ENCODE measurements at places on chromosomes 1 and 21.
A peak's percentile ranks its signal among the peaks of the same experiment; 100 is the strongest.

DNA sequence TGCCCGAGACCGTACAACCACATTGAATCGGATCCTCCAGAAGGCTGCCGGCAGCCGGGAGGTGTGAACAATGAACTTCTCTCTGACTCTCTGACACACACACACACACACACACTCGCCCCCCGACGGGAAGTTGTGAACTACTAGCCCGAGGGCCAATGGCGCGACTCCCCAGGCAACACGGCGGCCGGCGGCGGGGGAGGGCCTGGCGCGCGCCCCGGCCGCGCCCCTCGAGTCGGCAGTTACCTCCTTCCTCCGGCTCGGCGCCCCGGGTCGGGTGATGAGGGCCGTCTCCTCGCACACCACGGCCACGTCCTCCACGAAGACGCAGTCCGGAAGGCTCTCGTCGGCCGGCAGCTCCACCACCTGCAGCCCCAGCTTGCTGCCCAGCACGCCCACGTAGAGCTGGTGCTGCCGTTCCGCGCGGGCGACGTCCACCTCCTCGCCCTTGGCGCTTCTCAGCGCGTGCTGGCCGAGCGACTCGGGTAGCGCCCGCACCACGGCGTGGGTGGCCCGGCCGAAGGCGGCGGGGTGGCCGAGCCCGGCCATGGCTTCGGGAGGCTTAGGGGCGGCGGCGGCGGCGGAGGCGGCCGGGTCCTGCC, 361 bp downstream of the DDAH1 start:
- peak; percentile 16 for DNase-seq

DNA sequence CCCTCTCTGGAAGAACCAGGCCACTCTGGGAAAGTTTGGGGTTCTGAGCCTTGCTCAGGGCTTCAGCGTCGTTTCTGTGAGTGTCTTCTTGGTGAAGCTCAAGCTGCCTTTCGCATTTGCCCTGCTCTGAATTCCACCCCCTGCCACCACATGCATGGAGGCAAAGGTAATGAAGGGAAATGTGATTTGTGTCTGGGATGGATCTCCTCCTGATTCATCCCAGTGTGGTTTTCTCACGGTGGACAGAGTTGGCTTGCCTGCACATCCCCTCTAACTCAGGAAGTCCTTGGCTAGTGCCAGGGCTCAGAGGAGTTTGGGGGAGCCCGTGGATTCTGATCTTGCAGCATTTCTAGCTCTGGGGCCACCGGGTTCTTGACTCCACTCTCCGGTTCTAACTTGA, 173.6 kb upstream of the RAB4A start:
- no peak for DNase-seq

GRCh38 chr21:45975020-45975666, 6.4 kb upstream of the COL6A1 start:
- no peak for DNase-seq

DNA sequence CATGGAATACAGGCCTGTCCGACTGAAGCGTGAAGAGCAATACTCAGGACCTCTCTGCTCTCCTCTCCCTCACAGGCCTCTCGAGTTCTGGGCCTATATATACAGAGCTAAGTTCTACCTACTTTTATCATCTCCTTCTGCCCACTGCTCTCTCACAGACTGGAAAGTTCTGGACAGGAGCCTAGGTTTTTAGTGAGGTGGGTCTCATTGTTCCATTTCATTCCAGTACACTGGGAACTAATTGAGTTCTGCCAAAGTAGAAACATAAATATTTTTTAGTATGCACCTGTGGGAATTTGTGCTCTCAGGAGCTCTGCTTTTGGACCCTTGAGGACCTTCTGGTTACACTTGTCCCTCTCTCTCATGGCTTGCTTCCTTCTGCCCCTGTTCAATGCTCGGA, at the start of gene TEDDM1:
TSS of gene TEDDM1 (minus strand) at position 101 of the 400 bp plus-strand sequence. CDS start 182 bp downstream, outside the sequence.
- no peak for DNase-seq

GRCh38 chr1:202981939-202982338, 14.9 kb upstream of the CYB5R1 start:
- DNase-seq = no peak

DNA sequence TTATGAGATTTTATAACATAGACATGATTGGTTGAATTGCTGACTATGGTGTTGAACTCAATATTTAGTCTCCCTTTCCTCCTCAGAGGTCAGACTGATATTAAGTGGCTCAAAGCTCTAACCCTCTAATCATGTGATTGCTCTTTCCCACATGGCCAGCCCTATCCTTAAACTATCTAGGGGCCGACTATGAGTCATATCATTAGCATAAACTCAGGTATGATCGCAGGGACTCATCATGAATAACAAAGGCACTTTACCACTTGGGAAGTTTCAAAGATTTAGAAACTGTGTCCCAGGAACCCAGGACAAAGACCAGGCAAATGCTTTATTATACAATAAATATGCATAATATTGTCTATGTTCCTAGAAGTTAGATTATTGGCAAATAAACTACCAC, 894.6 kb upstream of the NEGR1 start:
- DNase-seq = no peak

- DNase-seq = no peak
These were observed 5.5 kb downstream of the KLF18 start for GRCh38 chr1:44135886-44136285.

- DNase-seq = no peak
These were observed 124.9 kb upstream of the IRF2BP2 start for GRCh38 chr1:234734869-234735268.

DNA sequence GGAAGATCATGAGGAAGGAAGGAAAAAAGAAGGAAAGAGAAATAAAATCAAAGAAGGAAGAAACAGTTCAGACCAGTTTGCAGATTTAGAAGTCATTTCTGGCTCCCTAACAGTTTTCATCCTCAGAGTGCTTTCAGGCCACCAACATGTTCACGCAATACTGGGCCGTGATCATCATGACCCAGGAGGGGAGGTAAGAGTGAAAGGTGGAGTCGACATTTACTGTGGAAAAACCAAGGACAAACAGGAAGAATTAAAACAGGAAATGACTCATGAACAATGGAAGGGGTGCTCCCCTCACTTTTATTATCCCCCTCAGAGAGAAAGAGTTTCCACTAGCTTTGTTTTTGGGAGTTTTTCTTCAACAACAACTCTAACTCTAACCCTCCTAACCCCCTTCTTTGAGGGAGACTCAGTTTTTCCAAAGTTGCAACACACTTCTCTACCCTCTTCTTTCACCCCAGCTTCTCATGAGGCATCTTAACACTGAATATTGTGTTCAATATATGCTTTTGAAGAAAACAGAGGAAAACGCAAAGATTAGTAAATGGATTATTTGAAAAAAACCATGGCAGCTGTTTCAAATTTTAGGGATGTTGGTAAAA, 60.4 kb downstream of the VANGL2 start:
- DNase-seq = no peak

DNA sequence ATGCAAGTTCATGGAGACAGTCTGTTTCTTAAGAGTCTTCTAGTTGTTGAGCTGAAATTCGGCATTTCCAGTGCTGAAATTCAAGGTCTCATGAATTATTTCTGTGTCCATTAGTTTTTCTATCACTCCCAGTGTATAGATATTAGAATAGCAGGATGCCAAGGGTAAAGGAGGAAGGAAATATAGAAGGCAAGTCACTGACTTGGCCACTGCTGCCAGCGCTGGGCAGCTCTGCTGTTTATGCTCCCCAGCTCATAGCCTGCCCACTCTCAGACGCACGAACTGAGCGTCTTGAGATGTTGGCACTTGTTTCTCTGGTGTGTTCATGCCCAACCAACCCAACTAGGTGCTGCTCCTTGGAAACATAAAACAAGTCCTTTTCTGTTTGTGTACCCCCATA, 110.1 kb downstream of the SLC45A1 start:
- no peak for DNase-seq

DNA sequence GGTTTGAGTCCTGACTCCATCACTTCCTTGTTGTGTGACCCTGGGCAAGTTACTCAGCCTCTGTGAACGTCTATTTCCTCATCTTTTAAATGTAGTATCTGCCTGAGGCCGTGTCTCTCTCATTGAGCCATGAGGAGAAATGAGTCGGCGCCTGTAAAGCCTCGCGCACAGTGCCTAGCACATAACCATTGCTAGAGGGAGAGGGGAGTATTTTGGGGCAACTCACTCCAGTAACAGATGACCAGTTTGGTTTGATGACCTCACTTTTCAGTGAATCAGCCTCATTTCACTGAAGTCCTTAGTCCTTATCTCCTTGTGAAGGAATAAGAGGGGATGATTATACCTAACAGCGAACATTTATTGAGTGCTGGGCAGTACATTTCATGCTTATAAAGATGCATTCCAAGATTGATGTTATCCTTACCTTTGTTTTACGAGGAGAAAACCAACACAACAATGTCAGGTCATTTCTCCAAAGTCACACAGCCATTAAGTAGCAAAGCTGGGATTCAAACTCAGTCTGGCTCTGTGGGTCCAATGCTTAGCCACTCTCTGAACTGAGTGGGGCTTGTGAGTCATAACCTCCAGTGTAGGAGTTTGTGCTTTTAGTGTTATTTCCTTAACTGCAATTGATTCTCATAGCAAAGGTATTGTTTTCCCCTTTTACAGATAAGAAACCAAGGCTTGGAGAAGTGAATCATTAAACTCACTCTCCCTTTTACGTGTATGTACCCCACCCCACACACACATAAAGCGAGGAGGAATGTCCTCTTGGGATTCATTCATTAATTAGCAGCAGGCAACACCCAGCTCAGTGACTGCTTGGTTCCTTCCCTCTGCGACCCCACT, 25.9 kb downstream of the KCNC4 start:
- DNase-seq = peak; percentile 35

- DNase-seq = no peak
These were observed 520.4 kb downstream of the RWDD3 start for GRCh38 chr1:95754412-95754811.

DNA sequence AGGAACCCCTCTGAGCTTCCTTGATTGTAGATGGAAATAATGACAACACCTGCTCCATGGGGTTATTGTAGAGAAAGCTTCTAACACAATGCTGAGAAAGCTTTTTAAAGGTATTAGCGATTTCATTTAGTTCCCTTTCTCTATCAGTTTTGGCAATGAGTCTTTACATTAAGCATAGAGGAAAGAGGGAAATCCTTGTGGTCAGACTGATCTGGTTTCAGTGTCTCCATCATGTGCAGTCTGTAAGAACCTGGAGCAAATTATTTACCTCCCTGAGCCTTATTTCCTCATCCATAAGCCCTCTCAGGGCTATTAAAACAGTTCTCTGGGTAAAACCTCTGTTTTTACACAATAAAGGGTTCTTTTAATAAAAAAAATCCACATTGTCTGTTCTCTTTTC, 87.5 kb downstream of the FGGY start:
- DNase-seq = no peak

DNA sequence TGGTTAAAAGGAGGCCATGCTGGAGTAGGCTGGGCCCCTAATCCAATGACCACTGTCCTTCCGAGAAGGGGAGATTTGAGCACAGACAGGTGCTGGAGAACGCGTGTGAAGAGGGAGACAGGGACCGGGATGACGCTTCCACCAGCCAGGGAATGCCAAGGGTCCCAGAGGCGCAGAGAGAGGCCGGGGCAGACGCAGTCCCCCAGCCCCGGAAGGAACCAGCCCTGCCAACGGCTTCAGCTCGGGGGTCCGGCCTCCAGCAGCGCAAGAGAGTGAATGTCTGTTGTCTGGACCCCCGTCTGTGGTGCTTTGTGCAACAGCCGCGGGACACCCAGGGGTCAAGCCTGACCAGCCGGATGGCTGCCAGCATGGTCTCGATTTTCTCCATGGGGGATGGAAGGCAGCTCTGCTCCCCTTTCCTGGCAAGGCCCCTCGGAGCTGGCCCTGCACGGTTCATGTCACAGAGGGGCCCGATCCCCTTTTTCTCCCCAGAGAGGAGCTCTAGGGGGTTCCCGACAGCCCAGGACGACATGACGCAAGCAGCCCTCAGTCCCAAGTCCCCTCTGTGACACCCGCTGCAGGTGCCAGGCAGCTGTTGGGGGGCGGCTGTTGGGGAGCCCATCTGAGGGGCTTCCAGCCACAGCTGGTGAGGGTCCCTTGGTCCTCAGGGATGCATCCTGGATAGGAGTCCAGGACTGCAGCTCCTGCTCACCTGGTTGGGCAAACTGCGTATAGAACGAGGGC, 73.5 kb downstream of the SIK1 start:
- DNase-seq = no peak

- DNase-seq = no peak
These were observed 35.1 kb upstream of the LRRC39 start for GRCh38 chr1:100213141-100213540.

DNA sequence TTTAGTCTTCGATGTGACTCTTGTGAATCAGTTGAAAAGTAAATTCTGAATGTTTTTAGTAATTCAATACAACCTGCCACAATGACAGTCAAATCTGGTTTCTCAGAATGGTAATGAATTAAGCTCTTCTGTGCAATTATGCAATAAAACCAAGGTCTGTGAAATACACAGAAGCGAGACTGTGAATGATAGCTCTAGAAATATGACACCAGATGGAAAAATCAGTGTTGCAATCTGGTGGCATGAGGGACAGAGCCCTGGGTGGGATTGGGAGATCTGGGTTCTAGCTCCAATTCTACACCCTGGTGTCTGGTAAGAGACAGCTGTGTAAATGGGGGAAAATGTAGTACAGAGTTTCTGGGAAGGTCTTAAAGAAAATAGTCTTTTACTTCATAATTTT, 586.4 kb upstream of the ZRANB2 start:
- no peak for DNase-seq

DNA sequence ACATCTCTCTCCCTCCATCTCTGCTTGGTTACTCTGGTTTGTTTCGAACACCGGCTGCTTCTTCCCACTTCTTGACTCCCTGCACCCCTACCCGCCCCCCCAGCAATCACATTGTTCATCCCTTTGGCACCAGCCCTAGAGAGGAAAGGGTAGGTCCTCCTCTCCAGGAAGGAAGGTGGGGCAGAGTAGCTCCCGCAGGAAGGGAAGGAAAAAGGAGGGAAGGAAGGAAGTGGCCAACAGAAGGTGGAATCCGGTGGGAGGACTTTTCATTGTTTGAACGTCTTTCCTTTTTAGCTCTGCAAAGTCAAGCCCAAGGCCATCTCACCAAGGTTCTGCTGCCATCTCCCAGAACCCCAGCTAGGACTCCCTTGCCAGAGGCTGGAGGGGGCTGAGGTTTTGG, 18.0 kb downstream of the IER5 start:
- DNase-seq = no peak

- no peak for DNase-seq
These were observed 20.4 kb upstream of the TTC4 start for GRCh38 chr1:54695221-54695620.

DNA sequence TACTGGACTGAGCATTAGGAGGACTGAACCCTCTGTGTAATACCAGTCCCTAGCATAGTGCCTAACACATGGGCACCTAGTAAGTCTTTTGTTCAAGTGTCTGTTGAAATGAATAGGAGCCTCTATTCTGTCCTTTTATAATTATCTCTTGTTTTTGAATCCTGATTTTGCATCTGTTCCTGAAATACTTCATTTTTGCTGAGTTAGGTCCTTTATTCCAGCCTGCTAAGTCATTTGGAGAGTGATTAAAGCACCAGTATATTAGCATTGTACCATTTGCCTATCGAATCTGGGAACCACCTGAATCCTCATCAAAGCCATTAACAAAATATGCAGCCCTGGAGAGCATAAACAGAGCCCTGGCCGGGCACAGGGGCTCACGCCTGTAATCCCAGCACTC, 32.3 kb downstream of the YARS1 start:
- no peak for DNase-seq

- DNase-seq = no peak
These were observed 2.3 kb downstream of the LHX9 start for GRCh38 chr1:197919346-197920066.

GRCh38 chr1:222061711-222062359, 319.9 kb upstream of the DUSP10 start:
- DNase-seq = no peak

Measured in CD4-positive, alpha-beta T cell treated with Interleukin-15 for 1 hour (primary cell).